ENCODE measurements at places on chromosomes 5 and 9.

- DNase-seq, result no peak
Measured at GRCh38 chr9:118023644-118024043, 319.4 kb downstream of the TLR4 start.

DNA sequence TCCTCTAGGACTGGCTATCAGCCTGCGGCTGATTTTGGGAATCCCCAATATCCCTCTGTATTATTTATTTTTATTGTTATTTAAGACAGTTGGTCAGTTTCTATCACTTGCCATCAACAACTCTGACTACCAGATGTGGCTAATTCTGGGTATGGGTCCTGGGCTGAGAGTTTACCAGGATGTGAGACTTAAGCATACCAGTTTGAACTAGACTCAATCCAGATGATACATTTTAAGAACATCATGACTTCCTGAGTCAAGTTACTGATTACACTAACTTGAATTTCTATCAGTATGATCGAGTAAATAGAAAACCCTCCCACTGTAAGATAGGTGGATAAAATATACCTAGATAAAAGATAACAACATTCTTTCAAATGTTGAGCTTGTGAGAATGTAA lies 634.0 kb downstream of the MAT2B start:
- DNase-seq, result no peak

DNA sequence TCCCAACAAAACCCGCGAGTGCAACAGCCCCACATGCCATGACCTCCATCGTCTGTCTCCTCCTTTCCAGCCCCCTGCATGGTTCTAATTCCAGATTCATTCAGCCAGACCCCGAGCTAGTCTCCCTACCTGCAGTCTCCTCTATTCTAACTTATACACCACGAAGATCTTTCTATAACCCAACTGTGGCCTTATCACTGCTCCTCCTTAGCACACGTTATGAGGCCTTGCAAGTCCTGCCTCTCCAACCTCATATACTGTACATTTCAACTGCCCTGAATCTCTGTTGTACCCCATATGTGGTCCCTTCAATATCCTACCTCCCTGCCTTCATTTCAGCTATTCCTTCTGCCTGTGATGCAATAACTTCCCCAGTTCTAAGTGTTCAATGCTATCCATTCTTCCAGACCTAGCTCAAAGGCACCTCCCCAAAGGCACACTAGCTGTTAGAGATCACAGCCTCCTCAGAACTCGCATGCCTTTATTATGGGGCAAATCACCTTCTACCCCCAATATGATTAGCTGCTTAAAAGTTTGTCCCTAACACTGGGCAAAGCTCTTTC lies 215.1 kb upstream of the TRIM32 start:
- DNase-seq, result no peak

DNA sequence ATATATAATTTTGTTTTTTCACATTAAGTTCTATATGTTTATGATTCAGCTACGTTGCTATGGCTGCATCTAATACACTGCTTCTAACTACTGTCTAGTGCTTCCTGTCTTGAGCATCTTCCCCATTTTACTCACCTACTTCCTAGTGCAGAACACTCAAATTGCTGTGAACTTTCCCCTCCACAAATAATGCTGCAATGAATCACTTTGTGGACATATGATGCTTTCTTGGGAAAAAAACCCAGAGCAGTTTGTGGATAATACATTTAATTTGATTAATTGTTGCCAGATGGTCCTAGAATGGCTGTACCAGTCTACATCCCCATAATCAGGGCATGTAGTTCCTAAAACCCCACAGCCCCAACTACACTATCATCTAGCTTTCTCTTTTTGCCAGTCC lies 18.5 kb downstream of the CD180 start:
- DNase-seq, result no peak

DNA sequence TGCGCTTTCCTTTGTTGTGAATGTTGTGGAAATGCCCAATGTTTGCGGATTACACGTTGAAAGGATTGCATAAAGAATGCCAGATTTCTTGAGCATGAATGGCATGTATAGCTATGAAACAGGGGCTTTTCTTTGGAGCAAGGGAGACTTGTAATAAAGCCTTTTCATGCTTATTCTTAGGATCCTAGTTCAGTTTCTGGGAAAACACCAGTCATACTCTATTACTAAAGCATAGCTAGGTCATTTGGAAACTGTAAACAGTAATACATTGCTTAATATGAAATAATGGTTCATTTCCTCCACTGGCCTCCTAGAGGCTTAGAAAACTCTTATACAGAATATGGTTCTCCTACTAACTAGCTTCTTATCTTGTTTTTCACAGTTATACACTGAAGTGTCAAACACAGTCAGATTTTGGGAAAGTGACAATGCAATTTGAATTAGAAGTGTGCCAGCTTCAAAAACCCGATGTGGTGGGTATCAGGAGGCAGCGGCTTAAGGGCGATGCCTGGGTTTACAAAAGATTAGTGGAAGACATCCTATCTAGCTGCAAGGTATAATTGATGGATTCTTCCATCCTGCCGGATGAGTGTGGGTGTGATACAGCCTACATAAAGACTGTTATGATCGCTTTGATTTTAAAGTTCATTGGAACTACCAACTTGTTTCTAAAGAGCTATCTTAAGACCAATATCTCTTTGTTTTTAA lies 104.2 kb downstream of the MELK start:
- DNase-seq, result no peak

- DNase-seq, result no peak
Measured at GRCh38 chr9:133842721-133843227, 104.6 kb upstream of the SARDH start.

DNA sequence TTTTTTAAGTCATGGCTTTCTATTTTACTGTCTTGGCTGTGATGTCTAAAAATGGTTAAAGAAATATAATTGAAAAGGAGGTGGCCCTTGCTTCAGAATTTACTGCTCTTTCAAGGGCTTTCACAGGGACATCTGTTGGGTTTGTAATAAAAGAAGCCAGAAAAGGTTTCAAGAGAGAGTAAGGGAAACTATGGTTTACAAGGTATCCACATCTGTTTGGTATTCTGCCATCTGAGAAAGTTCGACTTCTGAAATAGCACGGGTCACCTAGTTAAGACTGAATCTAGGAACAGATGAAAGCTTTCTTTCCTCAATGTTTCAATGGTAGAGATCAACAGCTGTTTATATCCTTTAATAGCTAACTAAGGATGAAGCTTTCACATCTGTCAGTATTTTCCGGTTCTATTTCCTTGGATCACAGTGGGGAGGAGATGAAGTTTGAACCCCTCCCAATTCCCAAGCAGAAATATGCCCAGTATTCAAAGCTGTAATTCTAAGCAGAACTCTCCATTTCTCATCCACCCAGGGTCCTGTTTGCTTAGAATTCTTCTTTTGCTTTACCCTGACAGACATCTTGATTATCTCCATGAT lies 72.8 kb upstream of the IFNK start:
- no peak for DNase-seq

GRCh38 chr5:132753135-132753987 lies 6.1 kb downstream of the CCNI2 start:
- DNase-seq, result no peak

DNA sequence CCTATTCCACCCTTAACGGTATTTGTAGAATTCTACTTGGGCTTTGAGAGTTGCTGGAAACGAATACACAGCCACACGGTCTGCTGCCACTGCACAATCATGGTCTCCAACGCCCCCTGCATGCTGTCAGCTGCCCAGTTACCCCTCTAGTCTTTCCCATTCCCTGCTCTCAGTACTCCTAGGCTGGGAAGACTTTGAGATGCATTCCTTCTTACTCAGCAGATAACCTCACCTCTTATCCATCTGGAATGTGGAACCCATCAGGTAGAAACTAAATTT lies 92.8 kb downstream of the ANKH start:
- no peak for DNase-seq

GRCh38 chr5:38467353-38468040 lies 88.9 kb downstream of the LIFR start:
- DNase-seq, result no peak

DNA sequence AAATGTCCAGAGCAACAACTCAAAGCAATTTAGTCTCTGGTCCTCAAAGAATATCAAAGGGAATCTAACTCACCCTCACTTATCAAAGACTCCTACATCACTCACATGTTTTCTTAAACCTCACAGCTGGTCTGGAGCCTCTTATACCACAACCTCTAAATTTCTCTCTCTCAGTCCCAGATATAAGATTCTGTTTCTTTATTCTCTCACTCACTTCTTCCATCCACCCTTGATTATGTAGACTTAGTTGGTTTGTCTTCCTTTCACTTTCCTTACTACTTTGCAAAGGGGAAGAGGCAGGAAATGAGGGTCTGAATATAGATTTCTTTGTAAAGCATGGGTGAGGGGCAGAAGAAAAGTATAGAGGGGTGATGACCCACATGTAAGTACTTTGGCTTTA lies 75.4 kb upstream of the STARD4 start:
- DNase-seq, result no peak

GRCh38 chr5:56402266-56403220 lies 169.4 kb upstream of the ANKRD55 start:
- DNase-seq, result no peak

- no peak for DNase-seq
Measured at GRCh38 chr5:80620211-80620610, 34.2 kb upstream of the MSH3 start.

DNA sequence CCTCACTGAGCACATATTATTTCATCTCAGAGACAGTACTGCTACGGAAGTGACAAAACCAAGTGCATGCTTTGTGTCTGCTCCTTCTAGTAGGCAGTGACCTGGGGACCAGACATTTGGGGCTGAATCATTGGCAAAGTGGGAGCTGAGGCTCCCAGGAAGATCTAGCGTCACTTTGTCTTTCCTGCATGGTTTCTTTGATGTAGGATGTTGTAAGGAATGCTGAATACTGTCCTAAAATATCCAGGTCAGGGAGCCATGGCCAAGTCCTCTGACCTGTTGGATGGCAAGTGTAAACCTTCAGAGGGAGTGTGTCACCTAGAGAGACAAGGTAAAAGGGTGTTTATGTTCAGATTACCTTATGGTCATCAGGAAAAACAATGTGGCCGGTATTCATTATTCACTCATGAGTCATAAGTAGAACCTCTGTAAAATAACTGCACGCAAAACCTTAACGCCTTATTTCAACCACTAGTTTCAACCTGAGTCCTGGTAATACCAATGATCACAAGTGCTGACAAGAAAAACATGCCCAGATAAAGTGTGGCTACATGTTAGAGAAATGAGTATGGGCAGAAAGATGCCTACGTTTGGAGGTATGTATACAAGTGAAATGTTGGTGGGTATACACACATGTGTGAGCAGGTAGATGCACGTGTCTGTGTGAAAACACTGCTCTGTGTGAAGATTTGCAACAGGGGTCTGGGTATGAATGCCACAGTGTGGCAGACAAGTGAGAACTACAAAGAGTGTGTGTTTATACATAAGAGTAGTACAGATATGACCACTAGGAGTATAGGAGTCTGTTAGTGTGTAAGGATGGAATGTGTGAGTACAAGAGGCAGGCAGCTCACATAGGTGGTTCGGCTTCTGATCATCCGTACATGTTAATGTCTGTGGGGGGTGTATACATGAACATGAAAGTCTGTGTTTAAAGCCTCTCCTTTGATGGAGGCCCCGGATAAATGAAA lies 263.9 kb downstream of the SPOCK1 start:
- DNase-seq, result no peak

DNA sequence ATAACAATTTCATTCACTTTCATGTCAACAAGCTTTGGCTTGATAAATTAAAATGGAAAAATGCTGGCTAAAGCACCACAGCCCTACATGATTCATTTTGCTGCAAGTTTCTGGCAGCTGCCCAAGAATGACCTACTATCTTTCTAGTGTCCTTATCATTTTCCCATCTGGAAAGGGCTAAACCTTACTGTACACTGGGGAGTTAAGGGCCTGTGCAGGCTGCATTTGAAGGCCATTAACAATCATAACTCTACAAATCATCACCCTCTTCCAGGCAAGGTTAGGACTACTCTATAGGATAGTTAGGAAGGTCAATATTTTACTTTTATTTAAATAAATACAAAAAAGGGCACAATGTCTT lies 579.7 kb upstream of the ZNF608 start:
- DNase-seq, result no peak
